Neuronal stem cell (in vitro differentiated cells): ENCODE measurements at places on chromosomes 7 and 10.

DNA sequence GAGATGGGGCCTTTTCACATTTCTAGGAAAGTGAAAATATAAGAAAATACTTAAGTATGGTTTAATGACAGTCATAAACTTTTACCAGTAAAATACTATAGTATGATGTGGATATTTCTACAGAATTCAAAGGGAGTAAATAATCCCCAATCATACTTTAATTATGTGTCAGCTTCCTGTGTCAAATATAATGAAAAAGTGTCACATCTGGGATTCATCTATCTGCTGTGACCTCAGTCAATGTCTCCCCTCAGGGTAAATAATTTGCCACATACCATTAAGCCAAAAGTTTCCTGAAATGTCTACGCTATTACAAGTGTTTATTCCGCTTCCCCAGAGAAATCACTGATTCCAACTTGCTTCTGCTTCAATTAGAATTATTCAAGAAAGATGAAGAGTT is 110.5 kb downstream of the ITGA8 start:
- no peak for DNase-seq

DNA sequence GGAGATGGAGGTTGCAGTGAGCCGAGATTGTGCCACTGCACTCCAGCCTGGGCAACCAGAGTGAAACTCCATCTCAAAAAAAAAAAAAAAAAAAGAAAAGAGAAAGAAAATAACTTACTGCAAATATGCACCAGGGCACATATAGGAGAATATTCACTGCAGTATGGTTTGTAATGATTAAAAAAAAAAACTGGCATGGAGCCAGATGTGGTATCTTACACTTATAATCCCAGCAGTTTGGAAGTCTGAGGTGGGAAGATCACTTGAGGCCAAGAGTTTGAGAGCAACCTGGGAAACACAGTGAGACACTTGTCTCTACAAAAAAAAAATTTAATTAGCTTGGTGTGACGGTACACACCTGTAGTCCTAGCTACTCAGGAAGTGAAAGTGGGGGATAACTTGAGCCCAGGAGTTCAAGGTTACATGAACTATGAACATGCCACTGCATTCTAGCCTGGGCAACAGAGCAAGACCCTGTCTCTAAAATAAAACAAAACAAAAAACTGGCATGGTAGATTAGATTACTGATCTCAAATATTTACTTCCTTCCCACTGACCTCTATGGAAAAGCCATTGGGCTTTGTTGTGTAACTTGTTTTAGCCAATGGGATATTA is 85.6 kb downstream of the MICU1 start:
- DNase-seq, result no peak

DNA sequence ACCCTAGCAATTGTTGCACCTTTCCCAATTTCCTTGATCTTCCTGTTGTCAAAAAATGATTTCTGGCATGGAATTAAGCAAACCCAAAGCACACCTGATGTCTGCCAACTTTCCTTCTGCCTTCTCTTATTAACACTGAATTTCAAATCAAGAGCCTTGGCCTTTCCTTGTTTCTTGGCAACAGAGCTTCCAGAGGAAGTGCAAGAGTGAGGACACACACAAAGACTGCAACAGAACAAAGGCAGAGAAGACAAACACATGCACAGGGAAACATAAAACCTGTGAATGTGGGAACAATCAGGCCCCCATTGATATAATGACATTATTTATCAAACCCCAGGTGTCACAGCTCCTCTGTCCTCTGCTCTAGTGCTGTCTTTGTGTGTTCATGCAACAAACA is 73.0 kb upstream of the IL6 start:
- DNase-seq, result no peak

DNA sequence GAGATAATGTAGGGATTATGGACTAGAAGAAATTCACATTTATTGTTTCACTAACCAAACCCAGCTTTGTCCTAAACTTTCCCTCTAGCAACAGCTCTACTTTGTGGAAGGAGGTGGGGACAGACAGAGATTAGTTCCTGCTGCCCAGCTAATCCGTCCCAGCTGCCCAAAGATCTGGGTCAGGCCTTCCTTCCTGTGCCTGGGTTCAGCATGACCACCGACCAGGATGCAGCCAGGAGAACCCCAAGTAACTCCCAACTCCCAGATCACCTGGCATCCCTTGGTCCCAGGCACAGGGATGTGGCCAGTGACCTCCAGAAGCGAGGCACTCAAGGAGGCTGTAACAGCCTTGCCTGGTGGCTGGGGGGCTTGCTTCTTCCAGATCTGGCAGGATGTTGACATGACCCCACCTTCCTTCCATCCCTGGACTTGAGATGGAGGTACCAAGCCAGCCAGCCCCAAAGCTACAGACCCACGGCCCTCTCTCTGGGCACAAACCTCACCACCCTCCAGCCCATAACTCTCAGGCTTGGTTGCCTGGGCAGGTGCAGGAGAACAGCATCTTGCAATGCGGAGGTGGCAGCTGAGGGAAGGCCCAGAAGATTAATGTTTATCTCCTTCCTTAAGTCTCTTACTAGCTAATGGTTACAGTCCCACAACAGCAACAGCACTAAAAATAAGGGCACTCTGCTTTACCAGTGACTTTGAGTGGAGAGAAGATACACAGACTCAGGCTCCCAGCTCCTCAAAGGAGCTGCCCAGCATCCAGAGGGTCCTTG is 11.1 kb downstream of the CAMK2G start:
- DNase-seq, result no peak

DNA sequence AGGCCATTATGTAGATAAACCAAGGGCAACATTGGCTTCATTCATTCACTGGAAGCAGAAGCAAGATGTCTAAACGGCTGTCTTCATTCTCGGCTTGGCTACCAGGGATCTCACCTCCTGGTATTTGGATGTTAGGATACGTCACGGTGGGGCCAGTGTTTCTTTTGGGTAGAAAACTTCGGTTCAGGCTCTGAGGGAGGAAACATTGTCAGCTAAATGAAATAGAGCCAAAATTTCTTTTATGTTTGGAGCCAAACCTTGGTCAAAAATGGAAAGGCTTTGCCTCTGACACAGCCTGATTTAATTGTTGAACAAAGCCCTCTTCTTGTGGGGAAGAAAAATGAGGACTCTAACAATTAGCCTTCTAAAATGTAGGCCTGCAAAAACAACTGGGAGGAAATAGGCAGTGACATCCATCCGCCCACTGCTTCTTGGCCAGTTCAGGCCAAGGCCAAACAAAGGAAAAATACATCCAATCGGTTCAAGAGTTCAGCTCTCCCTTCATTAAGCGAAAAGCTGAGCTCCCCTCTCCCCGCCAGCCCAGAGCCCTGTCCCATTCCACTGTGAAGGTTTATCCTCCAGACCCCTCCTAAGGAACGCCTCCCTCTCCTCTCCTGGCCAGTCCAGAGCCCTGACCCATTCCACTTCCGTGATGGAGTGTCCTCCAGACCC is 44.4 kb downstream of the PFKFB3 start:
- DNase-seq, result no peak

DNA sequence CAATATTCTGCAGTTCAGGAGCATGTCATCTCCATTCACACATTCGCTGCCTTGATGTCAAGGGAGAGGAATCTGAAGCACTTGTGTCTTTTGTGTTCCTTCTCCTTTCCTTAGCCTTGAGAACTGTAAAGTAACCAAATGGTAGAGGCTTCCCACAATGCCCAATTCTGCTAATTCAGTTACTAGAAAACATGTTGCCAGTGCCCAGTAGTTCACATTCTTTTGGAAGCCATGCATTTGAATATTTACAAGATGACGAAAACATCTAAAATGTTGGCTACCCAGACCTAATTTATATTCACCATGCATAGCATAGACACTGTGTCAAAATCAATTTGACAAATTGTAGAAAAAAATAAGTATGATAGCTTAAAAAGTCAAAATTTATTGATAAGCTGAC is 852.7 kb upstream of the PHF14 start:
- no peak for DNase-seq

DNA sequence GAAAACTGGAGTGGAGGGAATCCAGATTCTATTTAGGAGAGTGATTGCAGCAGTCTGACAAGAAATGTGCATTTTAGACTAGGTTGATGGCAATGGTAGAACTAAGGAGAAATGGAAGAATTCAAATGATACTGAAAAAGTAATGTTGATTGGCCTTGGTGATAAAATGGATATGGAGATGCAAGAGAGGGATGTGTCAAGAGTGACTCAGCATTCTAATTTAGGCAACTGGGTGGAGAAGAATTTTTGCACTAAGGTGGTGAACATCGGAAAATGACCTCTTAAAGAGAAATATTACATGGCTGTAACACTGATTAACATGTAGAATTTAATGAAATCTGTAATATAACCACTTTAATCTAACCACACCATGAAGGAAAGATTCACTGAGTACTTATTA is 806.5 kb downstream of the PHTF2 start:
- DNase-seq, result no peak

- DNase-seq, result no peak
Measured at GRCh38 chr10:44105696-44106095, 279.2 kb downstream of the CXCL12 start.

- DNase-seq, result no peak
Measured at GRCh38 chr10:83987216-83987615, 152.1 kb upstream of the GHITM start.

DNA sequence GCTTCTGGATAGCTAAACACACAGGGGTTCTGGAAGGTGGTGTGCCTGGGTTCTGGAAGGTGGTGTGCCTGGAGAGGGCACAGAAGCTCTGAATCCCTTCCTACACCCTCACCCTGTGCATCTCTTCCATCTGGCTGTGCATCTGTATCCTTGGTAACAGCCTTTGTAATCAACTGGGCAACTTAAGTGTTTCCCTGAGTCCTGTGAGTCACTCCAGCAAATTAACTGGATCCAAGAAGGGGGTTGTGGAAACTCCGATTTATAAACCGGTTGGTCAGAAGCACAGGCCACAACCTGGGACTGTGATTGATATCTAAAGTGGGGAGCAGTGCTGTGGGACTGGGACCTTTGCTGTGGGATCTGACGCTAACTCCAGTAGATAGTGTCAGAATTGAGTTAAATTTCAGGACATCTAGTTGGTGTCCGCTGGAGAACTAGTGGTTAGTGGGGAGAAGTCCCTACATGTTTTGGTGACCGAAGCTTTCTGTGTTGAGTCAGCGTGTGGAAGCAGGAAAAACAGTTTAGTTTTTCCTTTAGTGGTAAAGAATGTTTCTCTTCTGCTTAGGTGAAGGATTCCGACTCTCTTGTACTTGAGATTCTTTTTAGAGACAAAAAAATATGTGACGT is 228.1 kb downstream of the BMPER start:
- no peak for DNase-seq
